ENCODE measurements at places on chromosomes 1 and 21.

- DNase-seq = no peak
Observed at GRCh38 chr1:114587203-114587991, 6.0 kb upstream of the BCAS2 start.

GRCh38 chr1:53729456-53730223 is 9.3 kb downstream of the GLIS1 start:
- DNase-seq = no peak

DNA sequence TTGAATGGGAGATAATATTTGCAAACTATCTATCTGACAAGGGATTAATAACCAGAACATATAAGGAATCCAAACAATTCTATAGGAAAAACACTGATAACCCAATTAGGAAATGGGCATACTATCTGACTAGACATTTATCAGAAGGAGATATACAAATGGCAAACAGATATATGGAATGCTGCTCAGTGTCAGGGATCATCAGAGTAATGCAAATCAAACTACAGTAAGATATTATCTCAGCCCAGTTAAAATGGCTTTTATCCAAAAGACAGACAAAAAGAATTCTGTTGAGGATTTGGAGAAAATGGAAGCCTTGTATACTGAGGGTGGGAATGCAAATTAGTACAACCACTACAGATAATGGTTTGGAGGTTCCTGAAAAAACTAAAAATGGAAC is 758.0 kb upstream of the B3GALT2 start:
- no peak for DNase-seq

DNA sequence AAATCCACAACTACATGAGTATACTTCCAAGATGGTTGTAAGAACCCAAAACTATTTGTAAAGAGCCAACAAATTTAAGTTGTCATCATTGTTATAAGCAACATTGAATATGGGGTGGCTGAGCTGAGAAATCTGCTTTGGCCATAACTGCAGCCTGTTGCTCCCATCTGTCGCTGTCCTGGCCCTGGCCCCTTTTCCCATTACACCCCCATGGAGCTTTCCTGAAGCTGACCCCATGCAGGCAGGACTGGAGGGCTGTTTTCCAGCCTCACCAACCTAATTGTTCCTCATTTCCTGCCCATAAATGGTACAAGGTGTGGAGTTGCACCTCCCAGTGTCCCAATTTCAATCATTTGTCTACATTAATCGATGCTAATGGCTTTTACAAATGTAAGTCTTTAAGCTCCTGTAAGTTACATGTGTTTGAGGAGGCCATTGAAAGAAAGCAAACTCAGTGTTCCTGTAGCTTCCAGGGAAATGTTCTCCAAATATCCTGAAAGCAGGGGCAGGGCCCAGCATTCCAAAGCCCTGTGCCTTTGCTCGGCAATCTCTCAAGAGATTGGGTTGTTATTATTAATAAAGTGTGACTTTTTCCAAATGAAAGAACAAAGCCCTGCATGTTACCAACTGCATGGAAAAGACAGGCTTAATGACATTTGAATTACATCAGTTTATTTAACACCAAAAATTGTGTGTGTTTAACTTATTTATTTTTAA is 545.9 kb downstream of the PLPP3 start:
- DNase-seq = no peak

- peak; percentile 43 for DNase-seq
Observed at GRCh38 chr1:97243973-97244560, 522.5 kb downstream of the PTBP2 start.

- no peak for DNase-seq
Observed at GRCh38 chr1:15020943-15021745, 132.4 kb upstream of the TMEM51 start.

DNA sequence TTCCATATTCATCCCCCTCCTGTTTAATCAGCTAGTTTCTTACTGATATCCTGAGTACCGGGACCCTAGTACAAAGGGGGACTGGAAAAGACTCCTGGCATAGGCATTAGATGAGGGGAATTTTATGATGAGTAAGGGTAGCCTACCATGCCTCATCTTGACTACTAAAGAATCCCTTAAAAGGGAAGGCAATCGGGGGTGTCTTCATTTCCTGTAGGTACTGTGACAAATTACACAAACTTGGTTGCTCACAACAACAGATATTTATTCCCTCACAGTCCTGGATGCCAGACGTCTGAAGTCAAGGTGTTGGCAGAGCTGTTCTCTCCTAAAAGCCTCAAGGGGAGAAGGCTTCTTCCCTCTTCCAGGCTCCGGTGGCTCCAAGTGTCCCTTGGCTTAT is 28.9 kb upstream of the RUNX1 start:
- no peak for DNase-seq

GRCh38 chr1:225660544-225660946 is 7.6 kb upstream of the ENAH start:
- DNase-seq = no peak

DNA sequence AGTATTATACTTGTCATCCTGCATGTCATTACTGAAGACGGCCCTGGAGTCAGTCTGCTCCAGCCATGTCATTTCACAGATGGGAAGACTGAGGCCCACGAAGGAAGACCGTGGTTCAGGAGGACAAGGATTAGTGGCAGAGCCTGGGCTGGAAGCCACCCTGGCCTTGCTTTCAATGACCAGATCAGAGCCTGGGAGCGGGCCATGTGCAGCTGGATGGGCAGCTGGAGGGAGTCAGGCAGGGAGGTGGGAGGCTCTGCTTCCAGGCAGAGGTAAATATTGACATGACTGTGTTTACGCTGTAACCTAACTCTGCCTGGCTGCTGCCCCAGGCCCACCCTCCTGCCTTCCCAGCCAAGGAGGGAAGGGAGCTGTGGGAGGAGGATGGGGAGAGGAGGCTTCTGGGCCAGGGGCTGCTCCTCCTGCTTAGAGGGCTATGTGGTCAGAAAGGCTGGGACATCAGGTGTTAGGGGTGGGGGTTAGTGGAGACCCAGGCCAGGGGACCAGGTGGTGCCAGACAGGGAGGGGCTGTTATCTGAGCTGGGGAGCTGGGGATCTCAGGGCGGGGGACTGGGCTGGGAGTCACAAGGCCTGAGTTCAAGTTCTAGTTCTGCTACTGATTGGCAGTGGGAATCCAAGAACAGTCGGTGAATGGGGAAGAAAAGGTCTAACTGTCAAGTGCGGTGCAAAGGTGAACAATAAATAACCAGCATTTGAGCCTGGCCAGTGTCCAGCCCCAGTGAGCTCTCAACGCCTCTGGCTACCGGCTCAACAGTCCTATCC is 48.5 kb upstream of the ECE1 start:
- DNase-seq = no peak

- DNase-seq = no peak
Observed at GRCh38 chr1:55259911-55260609, 44.9 kb upstream of the USP24 start.

DNA sequence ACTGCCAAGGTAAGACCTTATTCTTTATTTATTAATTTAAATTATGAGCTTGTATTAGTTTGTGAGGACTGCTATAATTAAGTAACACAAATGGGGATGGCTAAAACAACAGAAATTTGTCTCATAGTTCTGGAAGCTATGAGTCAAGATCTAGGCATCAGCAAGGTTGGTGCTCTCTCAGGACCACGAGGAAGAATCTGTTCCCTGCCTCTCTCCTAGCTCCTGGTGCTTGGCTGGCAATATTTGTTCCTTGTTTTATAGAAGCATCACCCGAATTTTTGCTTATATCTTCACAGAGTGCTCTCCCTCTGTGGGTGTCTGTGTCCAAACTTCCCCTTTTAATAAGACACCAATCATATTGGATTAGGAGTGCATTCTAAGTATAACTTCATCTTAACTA is 41.4 kb upstream of the CCDC190 start:
- DNase-seq = no peak

DNA sequence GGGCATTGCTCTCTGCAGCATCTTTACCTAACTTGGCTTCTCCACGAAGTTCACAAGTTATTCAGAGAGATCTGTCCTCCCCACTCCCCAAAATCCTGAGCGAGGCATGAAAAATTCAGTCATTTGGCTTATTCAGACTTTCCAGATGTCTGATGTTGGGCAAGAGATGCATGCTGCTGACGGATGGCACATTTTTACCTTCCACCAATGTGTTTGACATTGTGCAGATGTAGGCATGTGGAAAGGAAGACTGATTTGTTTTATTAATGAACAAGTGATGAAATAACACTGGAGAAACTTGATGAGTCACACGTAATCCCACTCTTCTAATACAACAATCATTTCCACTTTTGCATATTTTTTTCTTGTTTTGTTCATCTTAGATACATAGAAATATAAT is 86.7 kb downstream of the C1orf94 start:
- DNase-seq = no peak

DNA sequence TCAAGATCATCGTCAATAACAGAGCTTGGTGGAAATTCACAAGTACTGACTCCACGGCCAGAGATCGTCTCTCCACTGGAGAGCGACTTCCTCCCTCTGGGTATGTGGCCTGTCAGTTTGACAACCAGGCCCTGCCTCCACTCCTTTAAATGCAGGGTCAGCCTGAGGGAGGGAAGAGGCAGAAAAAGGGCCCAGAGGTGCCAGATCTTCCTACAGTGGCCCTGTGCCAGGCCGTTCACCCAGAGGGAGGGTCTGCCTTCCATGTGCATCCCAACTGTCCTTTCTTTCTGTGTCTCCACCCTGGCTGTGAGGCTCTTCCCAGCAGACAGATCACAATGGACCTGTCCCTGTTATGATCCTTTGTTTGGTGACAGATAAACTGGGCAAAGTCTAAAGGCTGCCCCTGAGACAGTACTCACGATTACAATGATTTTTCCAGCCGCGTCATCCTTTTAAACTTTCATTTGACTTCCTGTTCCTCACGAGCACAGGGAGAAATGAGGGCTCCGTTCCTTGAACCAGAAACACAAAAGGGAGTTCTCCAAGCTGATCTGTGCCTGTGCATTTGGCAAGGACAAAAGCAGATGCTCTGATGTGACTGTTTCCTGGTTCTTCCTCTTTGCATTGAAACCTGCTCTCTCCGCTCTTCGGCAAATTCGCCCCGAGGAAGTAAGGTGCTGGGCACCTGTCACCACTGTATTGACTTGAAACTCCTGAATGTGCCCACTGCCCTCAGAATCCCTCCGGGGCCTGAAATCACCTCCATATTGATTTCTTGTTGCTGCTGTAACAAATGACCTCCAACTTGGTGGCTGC is 126.7 kb downstream of the PGBD5 start:
- DNase-seq = no peak

DNA sequence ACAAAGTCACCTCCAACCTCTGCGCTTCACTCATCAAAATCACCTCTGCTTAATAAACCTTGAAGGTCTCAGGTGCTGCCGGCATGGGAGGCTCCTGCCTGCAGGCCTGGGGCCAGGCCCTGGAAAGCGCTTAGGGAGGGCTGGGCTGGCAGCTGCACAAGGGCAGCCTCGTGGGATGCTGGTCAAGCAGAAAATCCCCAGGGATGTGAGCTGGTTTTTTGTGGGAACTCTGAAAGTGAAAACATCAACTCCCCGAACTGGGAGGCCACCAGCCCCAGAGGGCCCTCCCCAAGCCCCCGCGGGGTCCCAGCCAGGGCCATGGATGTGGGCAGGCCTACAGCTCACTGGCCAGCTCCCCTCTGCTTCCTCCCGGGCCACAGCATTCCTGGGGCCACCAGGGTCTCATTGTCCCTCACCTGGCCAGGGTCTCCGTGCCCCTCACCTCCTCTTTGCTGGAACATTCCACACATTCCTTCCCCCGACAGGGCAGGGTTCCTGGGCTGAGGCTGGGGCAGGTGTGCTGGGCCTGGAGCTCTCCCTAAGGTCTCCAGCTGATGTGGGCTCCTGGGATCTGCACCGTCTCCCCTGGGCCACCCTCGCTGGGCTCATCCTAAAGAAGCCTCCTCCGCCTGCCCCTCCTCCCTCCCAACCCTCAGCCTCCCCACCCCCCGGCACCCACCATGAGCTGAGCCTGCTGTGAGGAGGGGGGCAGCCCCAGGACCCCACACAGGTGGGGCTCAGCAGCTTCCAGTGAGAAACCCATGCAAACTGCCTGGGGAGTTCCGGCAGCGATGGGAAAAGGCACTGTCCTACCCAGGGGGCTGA is 36.0 kb upstream of the POFUT2 start:
- no peak for DNase-seq

DNA sequence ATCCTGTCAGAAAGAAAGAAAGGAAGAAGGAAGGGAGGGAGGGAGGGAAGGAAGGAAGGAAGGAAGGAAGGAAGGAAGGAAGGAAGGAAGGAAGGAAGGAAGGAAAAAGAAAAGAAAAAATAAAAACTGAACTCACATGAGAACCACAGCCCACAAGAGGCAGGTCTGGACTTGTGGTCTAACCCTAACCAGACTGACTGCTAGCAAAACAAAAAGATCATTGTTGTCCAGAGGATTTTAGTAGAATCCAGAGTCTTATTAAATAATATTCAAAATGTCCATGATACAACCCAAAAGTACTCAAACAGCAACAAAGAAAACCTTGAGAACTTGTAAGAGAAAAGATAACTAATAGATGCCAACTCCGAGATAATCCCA is 4.7 kb upstream of the ITGB2 start:
- no peak for DNase-seq

DNA sequence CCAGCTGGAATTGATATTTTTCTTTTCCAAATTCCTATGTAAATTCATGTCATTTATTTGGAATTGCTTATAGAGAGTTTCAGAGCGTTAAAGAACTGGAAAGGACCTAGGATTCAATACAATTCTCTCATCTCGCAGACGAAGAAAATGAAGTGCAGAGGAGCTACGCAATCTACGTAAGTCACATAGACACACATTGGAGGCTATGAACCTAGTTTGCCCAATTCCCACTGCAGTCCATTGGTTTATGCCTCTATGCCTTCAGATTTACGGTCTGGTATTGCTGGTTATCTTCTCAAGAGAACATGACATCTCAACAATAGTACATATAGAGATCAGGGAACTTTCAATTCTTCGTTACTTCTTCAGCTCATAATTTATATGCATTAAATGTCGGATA is 971 bp upstream of the RNF2 start:
- no peak for DNase-seq

DNA sequence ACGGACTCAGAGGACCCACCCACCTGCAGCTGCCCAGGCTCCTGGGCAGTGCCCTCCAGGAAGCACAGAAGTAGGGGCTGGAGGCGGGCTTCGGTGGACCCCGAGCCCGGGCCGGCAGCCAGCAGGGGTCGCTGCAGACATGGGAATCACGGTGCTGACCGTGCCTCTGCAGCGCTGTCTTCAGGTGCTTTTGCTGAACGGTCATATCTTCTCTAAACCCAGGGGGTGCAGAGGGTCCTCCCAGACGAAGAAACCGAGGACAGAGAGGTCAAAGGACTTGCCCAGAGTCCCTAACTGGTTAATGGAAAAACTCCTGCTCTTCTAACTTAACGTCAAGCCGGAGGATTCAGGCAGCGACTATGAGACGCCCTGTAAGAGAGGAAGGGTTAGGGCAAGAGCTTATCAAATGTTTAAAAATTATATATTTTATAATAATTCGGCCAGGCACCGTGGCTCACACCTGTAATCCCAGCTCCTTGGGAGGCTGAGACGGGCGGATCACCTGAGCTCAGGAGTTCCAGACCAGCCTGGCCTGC is 21.5 kb upstream of the LEFTY2 start:
- DNase-seq = no peak

- DNase-seq = no peak
Observed at GRCh38 chr21:38389354-38389676, 109.0 kb downstream of the ERG start.

- DNase-seq = no peak
Observed at GRCh38 chr1:12026586-12026985, 7.3 kb downstream of the MIIP start.
